Breast epithelium (tissue), 4 donors: ENCODE measurements at places on chromosomes 5 and 9. TPM values are rescaled to one million over a fixed set of nuclear protein-coding genes. Genes with fewer than 3 reads are reported as not detected.
A peak's percentile ranks its signal among the peaks of the same experiment; 100 is the strongest.

DNA sequence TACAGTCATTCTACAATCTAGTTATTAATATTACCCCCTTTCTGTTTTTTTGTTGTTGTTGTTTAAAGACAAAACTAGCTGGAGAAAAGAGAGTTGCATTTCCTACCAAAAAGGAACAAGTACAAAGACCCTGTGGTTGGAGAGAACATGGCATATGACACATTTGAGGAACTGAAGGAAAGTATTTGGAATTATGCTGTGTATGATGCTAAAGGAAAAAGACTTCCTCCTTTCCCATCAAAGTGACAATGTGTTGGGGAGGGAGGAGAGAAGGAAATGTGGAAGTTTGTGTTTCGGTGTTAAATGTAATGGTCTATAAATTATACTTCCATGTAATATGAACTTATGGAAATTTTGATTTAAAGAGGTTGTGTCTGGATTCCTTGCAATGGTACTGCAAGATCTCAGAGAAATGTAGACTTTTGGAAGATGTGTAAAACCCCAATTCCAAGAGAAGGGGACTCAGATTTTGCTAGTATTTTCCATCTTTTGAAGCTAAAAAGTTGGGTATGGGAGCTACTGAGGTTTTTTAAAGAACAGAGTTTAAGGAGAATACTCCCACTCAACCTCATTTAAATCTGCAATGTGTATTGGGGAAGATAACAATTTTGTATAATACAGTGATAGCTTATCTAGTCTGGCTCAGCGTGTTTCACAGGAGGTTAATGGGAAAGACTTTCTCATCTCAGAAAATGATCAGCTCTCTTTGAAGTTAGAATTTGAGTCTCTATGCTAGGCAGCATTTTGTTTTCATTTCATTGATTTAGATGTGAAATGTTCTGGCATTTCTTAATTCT, 15.4 kb upstream of the TNFSF8 start:
- H3K36me3 ChIP-seq: no peaks in the 10 kb centered on the region
- H3K4me3 ChIP-seq: no peak overlapping the region
- H3K27ac ChIP-seq: no peak overlapping the region
- no peaks in the 10 kb centered on the region for H3K27me3 ChIP-seq
- no peaks in the 10 kb centered on the region for H3K4me1 ChIP-seq

DNA sequence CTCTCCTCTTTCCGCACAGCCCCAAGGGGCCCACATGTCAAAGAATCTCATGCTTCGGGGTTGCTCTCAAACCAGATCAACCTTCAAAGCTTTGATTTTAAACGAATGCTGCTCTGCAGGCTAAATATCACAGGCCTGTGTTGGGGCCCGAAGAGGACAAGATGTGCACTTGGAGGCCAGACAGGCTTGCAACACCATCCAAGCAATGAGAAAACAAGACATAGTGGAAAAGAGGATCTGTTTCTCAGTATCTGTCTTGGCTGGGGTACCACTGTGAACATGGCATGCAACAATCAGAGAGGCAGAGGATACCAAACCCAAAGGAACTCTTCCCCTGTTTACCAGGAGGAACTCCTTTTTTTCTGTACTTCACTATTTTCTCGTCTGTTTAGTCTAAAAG, 321.8 kb downstream of the SLIT3 start:
- no peak for DNase-seq
- H3K27ac ChIP-seq: no peak overlapping the region
- H3K4me3 ChIP-seq: no peak overlapping the region
- H3K4me1 ChIP-seq: no peaks in the 10 kb centered on the region
- no peaks in the 10 kb centered on the region for H3K27me3 ChIP-seq
- no peaks in the 10 kb centered on the region for H3K36me3 ChIP-seq

DNA sequence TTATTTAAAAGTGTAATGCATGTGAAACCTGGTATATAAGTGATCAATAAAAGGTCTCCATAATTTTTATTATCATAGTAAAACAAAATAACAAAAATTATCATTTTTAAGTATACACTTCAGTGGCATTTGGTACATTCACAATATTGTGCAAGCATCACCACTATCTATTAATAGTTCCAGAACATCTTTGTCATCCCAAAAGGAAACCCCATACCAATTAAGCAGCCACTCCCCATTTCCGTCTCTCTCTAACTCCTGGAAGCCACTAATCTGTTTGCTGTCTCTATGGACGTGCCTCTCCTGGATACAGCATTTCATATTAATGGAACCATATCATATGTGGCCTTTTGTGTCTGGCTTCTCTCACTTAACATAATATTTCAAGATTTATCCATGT, 7.6 kb downstream of the OLFML2A start:
- H3K27ac ChIP-seq: peak overlapping the region; percentile 14
- no peak overlapping the region for H3K4me3 ChIP-seq
- no peaks in the 10 kb centered on the region for H3K27me3 ChIP-seq
- H3K4me1 ChIP-seq: peaks cover 9% of the 10 kb centered on the region

DNA sequence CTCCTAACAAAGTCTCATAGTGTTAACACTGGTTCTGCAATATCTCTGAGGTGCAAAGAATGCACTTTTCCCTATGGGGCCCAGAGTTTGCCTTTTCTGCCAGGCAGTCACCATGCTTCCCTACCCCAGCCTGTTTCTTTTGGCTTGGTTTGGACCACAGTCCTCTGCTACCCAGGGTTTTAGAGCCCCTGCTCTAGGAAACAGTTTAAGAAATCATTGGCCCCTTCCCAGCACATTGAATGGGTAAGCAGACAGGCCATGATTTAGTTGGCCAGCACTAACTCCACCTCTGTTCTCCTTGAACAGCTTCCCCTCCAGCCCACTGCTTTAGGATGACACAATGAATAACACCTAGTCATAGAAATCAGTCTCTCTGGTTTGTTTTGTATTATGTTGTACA, 73.2 kb downstream of the UBAP1 start:
- no peak for DNase-seq
- H3K4me1 ChIP-seq: peaks cover 17% of the 10 kb centered on the region
- no peak overlapping the region for H3K4me3 ChIP-seq
- no peaks in the 10 kb centered on the region for H3K36me3 ChIP-seq

- no peaks in the 10 kb centered on the region for H3K36me3 ChIP-seq
- H3K27ac ChIP-seq: peak overlapping the region; percentile 73
- no peaks in the 10 kb centered on the region for H3K27me3 ChIP-seq
- H3K4me3 ChIP-seq: no peak overlapping the region
- no peak for DNase-seq
Measured at GRCh38 chr5:107389775-107390148, 281.0 kb downstream of the EFNA5 start.

- H3K4me3 ChIP-seq: no peak overlapping the region
- no peak overlapping the region for H3K27ac ChIP-seq
Measured at GRCh38 chr5:13731121-13731628, 213.3 kb downstream of the DNAH5 start.

Gene SLC34A3
- total RNA-seq: not detected

Gene NMUR2
- not detected for total RNA-seq

Gene ADAMTS19
- 0.98 TPM for total RNA-seq
